Smooth muscle cell of bladder (primary cell): ENCODE measurements at places on chromosomes 2 and 18. TPM values are rescaled to one million over a fixed set of nuclear protein-coding genes. Genes with fewer than 3 reads are reported as not detected.

PROC gene
- not detected in 2 replicates for total RNA-seq

FN1 gene
- total RNA-seq = 808 and 2,278 TPM in 2 replicates

NRP2 gene
- 65.8 and 155 TPM in 2 replicates for total RNA-seq

FIGLA gene
- not detected in 2 replicates for total RNA-seq

POTEC gene
- under 0.01 TPM in 1 of 2 replicates, not detected in the other for total RNA-seq

WDFY1 gene
- total RNA-seq = 138 and 158 TPM in 2 replicates

SGPP2 gene
- total RNA-seq = not detected in 2 replicates

TTN gene
- total RNA-seq = under 0.01 TPM in 2 replicates

RFX8 gene
- total RNA-seq = 1.3 and 2.0 TPM in 2 replicates

UGT1A5 gene
- not detected in 2 replicates for total RNA-seq

OTX1 gene
- total RNA-seq = 0.14 and 0.18 TPM in 2 replicates

EGR4 gene
- total RNA-seq = not detected in 2 replicates

DNAH6 gene
- 0.09 and 0.14 TPM in 2 replicates for total RNA-seq

EMILIN2 gene
- 26.5 and 28.4 TPM in 2 replicates for total RNA-seq

ANKRD30BL gene
- not detected in 2 replicates for total RNA-seq

CYP26B1 gene
- 0.14 and 0.18 TPM in 2 replicates for total RNA-seq

METAP1D gene
- 4.5 and 4.6 TPM in 2 replicates for total RNA-seq

SCYGR4 gene
- 0.09 TPM in 1 of 2 replicates, not detected in the other for total RNA-seq

CNDP1 gene
- total RNA-seq = not detected in 2 replicates

DYNAP gene
- total RNA-seq = not detected in 2 replicates

THSD7B gene
- 0.09 TPM in 1 of 2 replicates, not detected in the other for total RNA-seq

C2orf15 gene
- 0.09 TPM in 1 of 2 replicates, not detected in the other for total RNA-seq

CYS1 gene
- total RNA-seq = 2.0 TPM in 2 replicates

IL1B gene
- total RNA-seq = 26.3 and 54.3 TPM in 2 replicates

LONRF2 gene
- 0.28 TPM in 2 replicates for total RNA-seq

FAM210A gene
- 10.0 and 32.4 TPM in 2 replicates for total RNA-seq

CRYGC gene
- not detected in 2 replicates for total RNA-seq

GALNT14 gene
- total RNA-seq = not detected in 2 replicates

PEX13 gene
- total RNA-seq = 25.2 and 25.7 TPM in 2 replicates

CCDC68 gene
- 6.9 and 27.0 TPM in 2 replicates for total RNA-seq

DOCK10 gene
- 7.8 and 11.9 TPM in 2 replicates for total RNA-seq

SULT1C2 gene
- total RNA-seq = under 0.01 and 0.83 TPM in 2 replicates

CHRNG gene
- not detected in 2 replicates for total RNA-seq

TPO gene
- total RNA-seq = not detected in 2 replicates
